Activated T-cell treated with anti-CD3 and anti-CD28 coated beads, Interleukin-2, amount 50 U/mL, for 48 hours (primary cell): ENCODE measurements at places on chromosomes 2 and 18.

DNA sequence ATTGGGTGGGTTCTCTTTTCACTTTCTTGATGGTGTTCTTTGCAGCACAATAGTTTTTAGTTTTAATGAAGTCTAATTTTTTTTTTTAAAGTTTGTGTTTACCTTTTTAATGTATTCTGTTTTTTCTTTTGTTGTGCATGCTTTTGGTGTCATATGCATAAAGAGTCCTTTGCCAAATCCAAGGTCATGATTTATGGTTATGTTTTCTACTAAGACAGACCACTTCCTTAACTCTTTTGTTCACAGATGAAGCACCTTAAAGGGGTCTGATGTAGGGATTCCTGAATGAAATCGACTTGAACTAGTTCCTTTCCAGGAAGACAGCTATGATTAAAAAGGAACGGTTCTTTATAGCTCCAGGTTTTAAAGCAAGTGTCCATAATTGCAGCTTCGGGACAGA is 23.1 kb downstream of the LPIN1 start:
- no peak for DNase-seq

DNA sequence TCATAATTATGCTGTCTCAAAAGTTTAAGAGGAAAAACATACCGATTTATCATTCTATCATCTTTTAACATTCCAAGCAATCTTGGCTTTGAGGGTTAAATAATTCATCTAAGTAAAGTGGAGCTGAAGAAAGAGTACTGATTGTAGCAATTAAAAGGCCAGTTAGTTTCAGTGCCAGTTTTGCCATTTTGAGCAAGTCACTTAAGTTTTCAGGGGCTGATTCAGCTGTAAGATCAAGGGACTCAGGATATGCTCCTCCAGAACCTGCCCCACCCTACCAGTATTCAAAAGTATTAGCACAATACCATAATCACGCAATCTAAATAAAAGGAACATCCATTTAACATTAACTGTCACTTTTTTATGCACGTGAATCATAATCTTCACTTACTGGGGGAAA is 1.9 kb downstream of the SS18 start:
- no peak for DNase-seq

DNA sequence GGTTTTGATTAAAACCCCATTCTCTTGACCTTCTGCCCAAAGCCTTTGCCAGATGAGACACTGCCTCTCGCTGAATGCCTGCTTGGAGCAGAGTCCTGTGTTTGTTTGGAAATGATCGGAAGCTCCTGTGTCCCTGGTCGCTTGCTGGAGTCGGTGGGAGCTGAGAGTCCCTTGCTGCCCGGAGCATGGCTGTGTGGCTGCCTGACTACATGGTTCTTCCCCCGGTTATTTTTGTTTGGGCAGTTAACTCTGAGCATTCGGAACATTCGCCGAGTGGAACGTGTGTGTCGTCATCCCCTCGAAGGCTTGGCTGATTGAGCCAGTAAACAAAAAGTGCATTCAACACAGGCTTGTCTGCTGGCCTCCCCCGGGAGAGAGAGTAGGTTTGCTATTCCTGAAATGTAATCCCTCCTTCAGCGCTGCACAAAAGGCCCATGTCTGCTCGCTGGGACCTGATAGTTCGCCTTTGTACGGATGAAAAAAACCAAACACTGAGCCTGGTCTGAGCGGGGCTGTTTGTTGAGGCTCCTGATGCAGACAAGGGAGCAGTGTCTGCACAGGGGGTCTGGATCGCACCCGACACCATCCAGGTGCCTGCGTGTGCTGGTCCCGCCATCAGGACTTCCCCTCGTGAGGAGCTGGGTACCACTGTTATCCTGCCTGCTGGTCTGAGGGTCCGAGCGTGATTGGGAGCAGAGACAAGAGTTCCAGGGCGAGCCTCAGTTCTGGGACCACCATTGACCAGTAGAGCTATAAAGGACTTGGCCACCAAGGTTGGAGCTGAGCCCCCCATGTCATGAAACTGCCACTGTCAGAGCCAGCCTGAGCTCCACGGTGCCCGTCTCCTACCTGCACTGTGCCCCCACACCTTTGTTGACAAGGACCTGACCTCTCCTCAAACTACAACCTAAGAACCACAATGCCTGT is 83.8 kb downstream of the AGAP1 start:
- DNase-seq = no peak

GRCh38 chr2:31980674-31981356 is 30.0 kb downstream of the MEMO1 start:
- no peak for DNase-seq

DNA sequence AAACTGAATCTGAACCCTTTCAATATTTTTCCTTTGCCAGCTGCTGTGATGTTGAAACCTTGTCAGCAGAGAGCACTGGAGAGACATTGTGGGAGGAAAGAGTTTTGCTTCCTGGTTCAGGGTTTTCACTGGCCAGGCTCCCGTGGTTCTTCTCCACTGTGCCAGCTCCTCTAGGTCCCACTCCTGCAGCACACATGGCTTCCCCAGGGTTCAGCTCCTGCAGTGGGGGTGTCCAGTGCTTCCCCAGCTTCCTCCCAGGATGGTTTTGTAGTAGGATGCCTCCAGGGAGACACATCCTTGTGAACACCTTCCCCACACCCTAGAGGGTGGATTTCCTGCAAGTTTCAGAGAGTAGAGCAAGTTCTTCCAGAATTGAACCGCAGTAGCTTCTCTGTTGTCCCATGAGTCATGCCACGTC is 24.0 kb upstream of the SULT1C3 start:
- no peak for DNase-seq

DNA sequence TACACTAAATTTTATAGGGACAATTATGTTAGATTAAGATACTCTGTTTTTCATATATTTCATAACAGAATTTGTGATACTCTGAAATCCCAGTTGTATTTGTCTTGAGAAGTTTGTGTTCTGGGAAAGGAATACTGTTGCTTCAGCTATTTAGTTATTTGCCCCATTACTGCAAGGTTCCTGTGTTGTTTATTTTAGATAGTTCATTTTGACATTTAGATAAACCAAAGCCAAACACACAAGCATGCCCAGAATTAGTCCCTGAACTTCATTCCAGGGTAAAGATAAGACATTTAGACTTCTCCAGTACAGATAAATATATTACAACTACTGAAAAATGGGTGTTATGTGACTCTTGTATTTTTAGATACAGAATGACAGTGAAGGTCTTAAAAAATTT is 74.7 kb downstream of the BMPR2 start:
- DNase-seq = no peak

DNA sequence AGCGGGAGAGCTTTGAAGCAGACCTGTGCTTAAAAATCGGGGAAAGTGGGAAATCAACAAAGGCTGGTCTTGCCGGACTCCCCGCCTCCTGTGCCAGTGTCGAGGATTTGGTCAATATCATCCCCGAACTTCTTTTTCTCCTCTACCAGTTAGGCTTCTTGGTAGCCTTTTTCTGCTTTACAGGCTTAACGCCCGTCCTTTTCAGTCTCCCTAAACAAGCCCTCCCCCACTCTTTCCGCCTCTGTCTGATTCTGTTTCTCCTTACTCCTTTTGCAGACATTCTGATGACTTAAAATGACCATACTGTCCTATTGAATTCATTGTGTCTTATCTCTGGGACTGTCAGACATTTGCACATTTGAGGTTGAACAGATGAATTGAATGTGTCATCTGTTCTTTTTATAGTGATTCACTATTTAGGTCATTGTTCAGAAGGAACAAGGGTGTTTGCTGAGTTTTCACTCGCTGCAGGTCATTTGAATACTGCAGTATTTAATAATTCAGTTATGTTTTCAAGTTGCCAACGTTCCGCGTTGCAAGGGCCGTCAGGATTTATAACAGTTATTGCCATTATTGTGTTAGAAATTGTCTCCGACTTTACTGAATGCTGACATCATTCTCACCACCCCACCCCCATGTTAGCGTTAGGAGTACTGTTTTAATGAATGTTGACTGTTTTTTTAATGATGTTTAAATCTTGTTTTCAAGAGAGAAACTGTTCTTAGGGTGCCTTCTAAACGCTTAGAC is 1.1 kb downstream of the ITGAV start:
- DNase-seq = peak; percentile 32

- DNase-seq = no peak
These were observed 40.1 kb downstream of the RASGRP3 start for GRCh38 chr2:33516456-33516995.

DNA sequence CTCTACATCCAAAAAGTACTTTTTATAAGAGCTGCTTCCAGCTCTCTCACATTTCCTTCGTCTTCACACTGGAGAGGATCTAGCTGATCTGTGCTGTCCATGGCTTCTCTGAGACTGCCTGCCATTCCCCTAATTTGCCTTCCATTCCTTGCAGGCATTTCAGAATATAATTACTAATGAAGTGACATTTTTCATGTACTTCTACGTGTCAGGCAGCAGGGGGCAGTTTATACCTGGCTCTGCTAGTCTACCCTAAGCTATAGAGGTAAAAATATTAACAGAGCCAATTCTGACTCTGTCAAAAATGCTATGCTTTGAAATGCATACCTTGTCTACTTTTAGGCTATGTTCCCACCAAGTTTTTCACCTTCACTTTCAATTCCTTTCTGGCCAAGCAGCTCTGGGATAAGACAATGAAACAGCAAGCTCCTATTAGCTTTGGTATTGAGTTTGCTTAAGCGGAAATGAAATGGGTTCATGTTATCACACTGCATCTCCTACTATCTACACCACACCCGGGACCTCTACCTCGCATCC is 81.9 kb downstream of the MEP1B start:
- no peak for DNase-seq

DNA sequence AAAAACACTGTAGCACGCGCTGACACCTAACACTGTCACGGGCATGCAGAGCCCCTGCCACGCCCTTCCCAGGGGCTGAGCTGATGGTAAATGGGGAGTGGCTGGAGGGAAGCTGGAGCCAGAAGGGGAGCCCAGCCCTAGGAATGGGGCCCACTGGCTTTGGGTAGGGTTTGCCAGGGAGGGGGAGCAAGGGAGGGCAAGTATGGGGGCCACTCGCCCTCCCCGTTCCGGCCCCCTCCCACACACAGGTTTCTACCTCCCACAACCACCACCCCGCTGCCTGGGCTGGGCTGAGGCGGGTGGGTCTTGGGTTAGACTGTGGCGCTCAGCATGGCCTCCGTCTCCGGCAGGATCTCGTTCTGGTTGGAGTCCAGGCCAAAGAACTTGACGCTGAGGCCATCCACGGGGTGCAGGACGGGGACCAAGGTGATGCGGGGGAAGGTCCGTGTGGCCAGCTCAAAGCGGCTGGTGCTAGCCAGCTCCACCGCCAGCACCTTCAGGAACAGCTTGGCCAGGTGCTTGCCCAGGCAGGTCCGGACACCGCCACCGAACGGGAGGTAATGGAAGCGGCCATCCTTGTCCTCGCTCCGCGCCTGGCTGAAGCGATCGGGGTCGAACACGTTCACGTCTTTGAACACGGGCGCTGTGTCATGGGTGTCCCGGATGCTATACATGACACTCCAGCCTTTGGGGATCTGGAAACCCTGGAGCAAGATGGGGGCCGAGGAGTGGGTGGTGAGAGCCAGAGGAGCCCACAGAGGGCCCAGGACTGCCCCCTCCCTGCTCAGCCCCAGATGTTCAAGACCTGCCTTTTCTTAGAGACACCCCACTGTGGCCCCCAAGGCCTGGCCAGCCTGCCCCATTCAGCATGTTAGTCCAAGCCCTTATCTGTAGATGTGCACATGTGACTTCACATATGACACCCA is 15.5 kb downstream of the CYP26B1 start:
- DNase-seq = no peak
